ENCODE measurements at places on chromosomes 1 and 21.

DNA sequence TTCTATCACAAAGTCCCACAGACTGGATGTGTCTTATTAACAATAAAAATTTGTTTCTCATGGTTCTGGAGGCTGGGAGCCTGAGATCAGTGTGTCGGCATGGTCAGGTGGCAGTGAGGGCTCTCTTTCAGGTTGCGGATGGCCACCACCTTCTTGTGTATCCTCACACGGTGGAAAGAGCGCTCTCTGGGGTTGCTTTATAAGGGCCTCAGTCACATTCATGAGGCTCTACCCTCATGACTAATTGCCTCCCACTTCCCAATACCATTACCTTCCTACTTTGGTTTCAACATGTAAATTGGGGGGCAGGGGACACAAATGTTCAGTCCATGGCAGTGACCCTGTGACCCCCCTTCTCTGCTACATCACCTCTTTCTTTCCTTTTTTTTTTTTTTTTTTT, 20.7 kb upstream of the MX1 start:
- no peak for DNase-seq

GRCh38 chr1:184693011-184693410, 61.6 kb downstream of the EDEM3 start:
- no peak for DNase-seq

GRCh38 chr21:46154955-46155513, 345 bp downstream of the FTCD start:
- no peak for DNase-seq

DNA sequence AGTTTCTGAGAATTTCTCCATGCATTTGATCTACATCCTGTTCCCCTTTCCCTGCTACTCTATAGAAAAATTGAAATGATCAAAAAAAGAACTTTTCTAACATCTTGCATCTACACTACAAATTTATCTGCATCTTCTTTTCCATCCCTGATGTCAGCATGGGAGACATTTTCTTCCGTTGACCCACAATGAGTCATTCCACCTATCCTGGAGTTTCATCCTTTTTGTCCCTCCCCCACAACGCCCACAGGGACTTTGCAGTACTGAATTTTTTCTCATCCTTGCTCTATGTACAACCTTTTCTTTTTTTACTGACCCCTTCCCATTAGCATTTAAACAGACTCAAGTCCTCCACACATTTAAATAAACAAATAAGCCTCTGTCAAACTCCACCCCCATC, 112.2 kb upstream of the MROH9 start:
- DNase-seq = no peak

GRCh38 chr1:211683396-211684297, 8.2 kb upstream of the NEK2 start:
- DNase-seq = no peak

DNA sequence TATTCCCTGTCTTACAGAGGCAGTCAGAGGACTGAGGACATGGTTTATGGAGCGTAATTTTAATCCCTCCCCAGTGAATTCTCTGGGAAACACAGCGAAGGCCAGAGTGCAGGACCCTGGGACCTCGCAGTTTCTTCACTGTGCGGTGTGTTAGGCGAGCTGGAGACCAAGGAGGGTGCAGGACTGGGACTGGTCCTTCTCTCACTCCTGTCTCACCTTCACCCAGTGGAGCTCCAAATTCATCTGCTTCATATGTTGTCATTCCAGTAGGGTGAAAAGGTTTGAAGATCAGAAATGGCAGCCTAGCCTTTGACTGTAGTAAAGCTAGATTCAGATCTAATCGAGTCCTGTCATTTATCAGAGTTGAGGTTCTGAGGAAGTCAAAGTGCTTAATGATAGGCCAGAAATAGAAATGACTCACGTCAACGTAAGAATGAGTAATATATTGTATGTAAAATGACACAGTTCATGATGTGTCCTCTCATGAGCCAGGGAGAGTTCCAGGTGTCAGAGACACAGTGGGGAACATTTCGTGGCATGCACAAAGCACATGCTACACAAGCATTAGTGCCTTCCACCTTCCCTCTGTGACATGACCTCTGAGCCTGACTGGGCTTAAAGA, 647.5 kb downstream of the SMYD3 start:
- DNase-seq = no peak

DNA sequence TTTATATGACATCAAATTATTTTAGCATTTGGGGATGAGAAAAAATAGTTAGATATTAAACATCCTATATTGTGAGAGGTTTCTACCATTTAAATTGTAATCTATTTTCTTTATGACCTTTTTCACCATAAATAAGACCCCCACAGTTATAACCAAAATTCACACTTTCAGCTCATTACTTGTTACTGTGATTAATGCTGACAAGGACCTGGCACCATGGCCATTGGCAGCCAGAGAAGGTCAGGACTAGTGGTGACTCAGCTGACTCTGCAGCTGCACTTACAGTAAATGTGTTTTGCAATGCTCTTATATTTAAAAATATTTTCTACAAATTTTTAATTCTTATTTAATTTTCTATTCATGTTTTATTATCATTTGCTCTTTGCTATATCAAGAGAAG, 133.3 kb upstream of the C1orf105 start:
- no peak for DNase-seq

DNA sequence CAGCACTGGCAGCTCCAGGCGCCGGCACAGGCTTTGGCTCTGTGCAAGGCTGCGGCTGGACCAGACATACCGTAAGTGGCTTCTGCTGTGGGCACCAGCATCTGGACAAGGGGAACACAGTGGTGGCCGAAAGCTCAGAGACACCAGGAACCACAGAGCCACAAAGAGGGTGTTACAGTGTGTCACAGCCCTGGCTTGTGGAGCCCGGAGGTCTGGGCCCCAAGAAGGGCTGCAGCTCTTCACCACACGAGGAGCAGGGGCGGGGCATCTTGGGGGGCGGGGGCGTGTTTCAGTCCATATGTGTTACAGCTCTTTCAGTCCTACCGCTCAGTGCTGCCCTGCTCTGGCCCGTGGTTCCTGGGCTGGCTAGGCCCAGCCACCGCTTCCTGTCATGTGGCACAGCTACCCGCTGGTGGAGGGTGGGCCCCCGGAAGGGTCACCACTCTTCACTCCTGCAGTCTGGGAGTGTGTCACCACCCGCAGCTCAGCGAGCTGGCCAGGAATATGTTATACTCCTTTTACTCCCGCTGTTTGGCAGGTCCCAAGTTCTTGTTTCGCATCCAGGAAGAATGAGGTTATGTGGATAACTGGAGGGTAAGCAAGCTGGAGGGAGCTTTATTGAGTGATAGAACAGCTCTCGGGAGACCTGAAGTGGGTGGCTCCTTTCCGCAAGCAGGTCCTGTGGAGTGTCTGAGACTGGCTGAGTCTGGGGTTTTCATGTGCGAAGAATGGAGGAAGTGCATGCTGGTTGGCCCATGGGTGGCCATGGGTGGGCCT, 3.3 kb upstream of the LSM10 start:
- peak; percentile 48 for DNase-seq

DNA sequence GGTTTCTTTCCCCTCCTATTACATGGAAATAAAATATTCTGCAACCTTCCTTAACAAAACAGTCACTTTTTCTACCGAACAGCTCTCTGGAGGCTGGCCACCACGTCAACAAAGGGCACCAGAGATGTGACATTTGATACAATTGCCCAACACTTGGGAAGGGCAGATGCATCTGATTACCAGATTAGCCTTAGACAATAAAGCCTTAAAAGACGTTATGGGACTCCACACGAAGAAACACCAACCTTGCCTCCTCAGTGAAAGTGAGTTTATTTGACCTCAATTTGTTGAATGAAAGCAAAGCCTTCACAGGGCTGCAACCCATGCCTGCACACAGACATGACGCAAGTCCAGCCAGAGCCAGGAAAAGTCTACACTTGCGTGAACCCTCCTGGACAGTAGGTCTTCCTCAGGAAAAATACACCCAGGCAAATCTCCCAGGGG, 136.1 kb downstream of the TGFBR3 start:
- DNase-seq = no peak

- no peak for DNase-seq
Measured at GRCh38 chr21:36450511-36450910, 29.4 kb downstream of the CLDN14 start.

DNA sequence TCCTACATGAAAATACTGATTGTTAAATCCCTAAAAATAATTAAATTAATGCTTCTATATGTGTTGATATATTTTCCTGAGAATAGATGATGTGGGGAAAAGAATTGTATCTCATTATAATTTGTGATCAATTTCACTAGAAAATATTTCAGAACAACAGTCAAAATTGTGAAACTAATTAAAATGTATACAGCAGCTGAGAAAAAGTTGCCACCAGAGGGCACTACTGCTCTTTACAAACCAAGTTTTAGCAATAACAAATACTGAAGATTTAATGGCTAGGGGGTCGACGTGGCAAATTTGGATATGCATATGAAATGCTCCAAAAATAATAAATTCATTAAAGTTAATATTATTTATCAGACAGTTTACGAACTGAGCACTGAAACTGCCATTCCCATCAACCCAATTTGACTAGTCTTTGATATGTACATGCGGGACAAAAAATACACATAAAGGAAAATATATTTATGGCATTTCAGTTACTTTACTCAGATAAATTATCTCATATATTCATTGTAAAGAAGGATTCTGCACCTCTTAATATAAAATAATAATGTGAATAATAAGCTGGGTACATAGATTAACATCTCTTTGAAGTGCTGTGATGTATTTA, 96.3 kb upstream of the TMPRSS15 start:
- peak; percentile 12 for DNase-seq

GRCh38 chr1:75964760-75965408, 32.7 kb upstream of the ASB17 start:
- DNase-seq = no peak

All from stimulated activated CD8-positive, alpha-beta memory T cell treated with anti-CD3 and anti-CD28 coated beads, Interleukin-4, amount 100 ng/mL, for 24 hours (primary cell).